ENCODE measurements at places on chromosomes 16 and 17.

DNA sequence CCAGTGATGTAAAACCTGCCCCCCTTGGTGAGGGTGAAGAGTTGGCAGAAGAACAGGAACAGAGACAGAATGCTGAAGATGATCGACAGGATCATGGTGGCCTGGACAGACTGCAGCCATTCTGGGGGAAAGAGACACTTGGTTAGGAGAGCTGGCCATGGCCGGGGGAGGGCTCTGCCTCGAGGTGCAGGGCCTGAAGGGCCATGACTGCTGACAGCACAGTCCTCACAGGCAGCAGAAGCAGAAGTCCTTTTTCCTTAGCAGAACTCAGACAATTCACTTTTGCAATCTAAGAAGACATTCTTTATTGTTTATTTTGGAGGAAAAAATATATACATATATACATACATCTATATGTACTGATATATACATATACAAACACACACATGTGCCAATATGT lies 25.6 kb downstream of the PMP22 start:
- DNase-seq, result no peak

- DNase-seq, result no peak
Measured at GRCh38 chr16:23521037-23521743, 10.9 kb upstream of the GGA2 start.

GRCh38 chr17:61837175-61838051 lies 25.9 kb downstream of the BRIP1 start:
- peak; percentile 11 for DNase-seq

GRCh38 chr17:83199500-83200201 lies 120.2 kb downstream of the METRNL start:
- DNase-seq, result no peak

GRCh38 chr17:29778956-29779811 lies 150.8 kb downstream of the SSH2 start:
- peak; percentile 76 for DNase-seq

DNA sequence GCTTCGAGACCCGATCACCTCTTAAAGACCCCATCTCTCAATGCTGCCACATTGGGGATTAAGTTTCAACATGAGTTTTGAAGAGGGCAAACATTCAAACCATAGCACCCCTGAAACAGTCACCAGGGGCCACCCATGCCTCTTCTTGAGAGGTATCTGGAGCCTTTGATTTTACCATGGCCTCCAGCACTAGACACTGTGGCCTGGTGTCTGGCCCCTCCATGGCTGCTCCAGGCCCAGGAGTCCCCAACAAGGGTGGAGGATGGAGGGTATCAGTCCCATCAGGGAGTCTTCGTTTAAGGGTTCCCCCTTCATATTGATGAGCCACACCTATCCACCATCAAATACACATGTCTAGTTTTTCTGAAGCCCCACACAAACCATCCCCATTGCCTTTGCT lies 66.5 kb upstream of the CDH5 start:
- DNase-seq, result no peak

- DNase-seq, result no peak
Measured at GRCh38 chr16:55566432-55567175, at the start of gene CAPNS2. TSS of gene CAPNS2 (plus strand) at chr16:55566684. CDS start at chr16:55566757, 73 bp downstream.

- no peak for DNase-seq
Measured at GRCh38 chr17:5931616-5932015, 138.6 kb upstream of the WSCD1 start.

DNA sequence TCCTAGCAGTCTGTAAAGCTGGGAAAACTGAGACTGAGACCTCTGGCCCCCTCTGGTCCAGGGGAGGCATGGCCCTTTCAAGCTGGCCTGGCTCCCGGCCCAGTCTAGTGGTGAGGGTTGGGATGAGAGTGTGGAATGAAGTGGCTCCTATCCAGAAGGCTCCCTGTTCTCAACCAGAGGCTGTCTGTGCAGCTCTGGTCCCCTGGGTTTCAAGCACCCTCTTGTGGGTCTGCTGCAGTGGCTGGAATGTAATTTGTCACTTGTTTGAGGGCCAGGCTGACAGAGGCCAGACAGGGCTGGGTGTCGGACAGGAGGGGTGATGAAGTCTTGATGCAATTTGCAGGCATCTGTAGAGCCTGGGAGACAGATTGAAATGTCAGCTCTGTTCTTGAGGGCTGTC lies 22.1 kb upstream of the PHF12 start:
- no peak for DNase-seq

GRCh38 chr16:48526058-48526957 lies 83.7 kb downstream of the N4BP1 start:
- DNase-seq, result no peak

- DNase-seq, result no peak
Measured at GRCh38 chr16:69566240-69566980, 644 bp downstream of the NFAT5 start.

GRCh38 chr16:22235839-22236745 lies 30.0 kb downstream of the EEF2K start:
- DNase-seq, result no peak

GRCh38 chr17:45221081-45222013 lies at the start of gene FMNL1:
TSS of gene FMNL1 (plus strand) at chr17:45221885. CDS start at chr17:45222125, 240 bp downstream.
- DNase-seq, result no peak

GRCh38 chr16:67701420-67701819 lies 17.7 kb downstream of the GFOD2 start:
- DNase-seq, result no peak

- no peak for DNase-seq
Measured at GRCh38 chr16:54462771-54463170, 176.2 kb upstream of the IRX3 start.

DNA sequence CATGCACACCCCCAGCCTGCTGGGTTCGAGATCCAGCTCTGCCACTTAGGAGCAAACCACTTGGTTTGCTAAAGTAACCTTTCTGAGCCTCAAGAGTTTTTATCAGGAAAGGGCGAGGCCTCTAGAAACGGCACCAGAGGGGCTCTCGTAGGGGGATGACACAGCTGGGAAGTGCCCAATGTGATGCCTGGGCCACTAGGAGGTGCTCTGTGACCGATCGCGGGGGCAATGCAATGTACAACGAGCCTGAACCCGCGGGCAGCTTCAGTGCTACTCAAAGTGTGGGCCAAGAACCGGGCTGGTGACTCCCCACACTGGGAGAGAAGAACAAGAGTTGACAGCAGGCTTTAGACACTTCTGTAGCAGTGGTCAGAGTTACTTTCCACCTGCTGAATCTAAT lies 9.4 kb downstream of the C16orf89 start:
- DNase-seq, result no peak
